ENCODE measurements at places on chromosomes 1 and 21.

DNA sequence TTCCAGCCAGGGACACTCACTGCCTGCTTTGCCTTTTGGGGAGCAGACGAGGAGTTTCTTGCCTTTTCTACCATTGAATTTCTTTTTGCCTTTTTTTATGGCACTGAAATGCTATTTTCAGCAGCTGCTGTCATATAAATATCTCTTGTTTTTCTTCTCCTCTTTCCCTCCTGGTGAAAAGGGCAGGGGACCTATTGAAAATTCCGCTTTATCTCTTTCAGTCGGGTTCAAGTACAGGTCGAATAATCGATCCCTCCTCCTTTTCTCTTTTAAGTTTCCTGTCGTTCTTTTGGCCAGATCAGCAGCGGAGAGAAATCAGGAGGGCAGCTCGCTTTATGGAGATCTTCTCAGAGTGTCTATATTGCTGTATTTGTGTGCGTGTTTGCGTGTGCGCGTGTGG, 67.4 kb upstream of the CASZ1 start:
- no peak for DNase-seq

DNA sequence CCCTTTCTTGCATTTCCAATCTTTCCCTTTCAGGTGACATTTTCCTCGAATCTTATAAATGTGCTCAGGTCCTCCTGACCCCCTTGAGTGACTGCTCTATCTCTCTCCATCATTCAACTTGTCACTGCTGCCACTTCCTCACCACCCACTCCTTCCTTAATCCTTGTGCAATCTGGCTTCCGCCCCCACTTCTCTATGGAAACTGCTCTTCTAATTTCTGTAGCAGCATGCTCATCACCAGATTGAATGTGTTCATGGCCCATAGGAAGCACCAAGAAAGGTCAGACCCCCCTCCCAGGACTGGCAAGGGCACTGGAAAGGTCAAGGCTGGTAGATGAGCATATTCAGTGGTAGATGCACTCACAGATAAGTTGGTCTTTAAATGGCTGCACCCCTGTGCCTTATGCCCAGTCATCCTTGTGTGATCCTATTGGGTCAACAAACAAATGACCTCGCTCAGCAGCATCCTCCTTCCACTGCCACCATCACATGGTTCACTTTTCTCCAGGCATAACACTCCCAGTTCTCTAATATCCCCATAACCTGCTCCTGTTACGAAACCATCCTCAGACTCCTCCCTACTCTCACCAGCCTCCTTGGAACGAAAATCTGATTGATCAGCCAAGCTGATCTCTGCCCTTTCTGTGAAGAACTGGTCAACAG, 288.5 kb upstream of the POU3F1 start:
- DNase-seq = no peak

GRCh38 chr1:31412205-31412604, 808 bp upstream of the SERINC2 start:
- DNase-seq = no peak

GRCh38 chr21:40243685-40244084, 376.4 kb downstream of the PCP4 start:
- no peak for DNase-seq

DNA sequence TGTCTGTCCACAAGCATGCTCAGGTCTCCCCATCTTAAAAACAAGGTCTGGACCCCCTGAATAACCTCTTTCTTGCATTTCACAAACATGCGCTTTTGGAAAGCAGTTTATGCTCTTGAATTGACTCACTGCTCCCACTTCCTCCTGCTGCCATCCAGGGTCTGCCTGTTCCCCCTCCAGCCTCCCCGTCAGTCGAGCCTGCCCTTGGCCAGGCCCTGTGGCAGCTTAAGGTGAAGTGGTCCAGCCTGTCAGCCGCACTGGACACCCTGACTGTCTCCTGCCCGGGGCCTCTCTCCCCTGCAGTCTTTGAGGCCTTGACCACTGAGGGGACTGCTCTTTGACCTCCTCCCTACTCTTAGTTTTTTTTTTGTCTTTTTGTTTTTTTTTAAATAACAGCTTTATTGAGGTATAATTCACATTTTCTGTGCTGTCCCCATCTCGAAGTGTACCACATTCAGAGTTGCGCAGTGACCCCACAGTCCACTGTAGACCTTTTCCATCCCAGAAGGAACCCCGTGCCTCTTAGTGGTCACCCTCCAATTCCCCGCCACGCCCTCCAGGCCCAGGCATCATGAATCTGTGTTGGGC, 18.3 kb downstream of the GPR137B start:
- no peak for DNase-seq

DNA sequence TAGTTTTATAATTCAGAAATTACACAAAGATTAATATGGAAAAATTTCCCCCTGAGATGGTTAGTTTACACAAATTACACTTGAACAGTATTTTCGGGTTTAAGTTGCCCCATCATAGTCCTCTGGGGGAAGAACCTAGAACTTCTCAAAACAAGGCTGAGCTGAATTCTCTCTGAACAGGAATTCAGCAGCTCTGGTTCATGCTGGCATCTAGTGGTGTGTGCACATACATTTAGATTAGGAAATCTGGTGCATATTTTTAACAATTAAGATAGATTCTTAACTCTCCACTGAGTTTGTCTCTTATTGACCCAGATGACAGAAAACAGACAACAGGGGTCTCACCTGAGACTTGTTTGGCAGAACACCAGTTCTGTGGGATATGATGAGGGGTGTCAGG, 410.7 kb downstream of the DSCAM start:
- no peak for DNase-seq
